CD4-positive, alpha-beta T cell treated with Interleukin-12 subunit alpha and Interleukin-12 subunit beta, for 1 hour (primary cell): ENCODE measurements at places on chromosomes 6 and 20.

DNA sequence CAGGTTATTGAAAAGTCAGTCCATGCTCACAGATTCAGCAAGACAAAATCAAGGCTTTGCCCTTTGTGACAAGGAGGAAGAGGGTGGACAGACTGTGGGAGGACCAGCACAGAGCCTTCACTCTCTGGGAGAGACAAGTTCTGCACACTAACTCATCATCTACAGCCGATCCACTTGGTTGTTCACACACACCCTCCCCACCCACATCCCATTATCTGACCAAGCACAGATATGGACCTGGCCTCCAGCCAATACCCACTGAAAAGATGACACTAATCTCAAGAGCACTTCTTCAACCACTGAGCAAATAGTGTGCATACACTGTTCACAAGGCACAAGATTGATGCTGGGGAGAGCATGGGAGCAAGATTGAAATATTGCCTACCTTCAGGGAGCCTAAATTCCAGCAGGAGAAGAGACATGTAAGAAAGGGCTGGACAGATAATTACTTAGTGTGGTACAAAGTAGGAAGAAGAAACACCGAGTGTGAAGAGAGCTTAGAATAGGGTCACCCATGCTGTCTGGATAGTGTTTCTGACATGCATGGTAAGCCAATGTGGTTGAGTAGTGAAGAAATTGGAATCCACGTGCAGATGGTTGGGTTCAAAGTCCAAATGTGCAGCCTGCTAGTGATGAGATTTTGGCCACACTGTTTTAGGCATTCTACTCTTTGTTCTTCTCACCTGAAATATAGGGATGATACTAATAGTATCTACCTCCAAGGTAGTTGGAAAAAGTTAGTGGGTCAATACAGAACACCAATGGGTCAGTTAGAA, 21.7 kb upstream of the IL17A start:
- DNase-seq: no peak

DNA sequence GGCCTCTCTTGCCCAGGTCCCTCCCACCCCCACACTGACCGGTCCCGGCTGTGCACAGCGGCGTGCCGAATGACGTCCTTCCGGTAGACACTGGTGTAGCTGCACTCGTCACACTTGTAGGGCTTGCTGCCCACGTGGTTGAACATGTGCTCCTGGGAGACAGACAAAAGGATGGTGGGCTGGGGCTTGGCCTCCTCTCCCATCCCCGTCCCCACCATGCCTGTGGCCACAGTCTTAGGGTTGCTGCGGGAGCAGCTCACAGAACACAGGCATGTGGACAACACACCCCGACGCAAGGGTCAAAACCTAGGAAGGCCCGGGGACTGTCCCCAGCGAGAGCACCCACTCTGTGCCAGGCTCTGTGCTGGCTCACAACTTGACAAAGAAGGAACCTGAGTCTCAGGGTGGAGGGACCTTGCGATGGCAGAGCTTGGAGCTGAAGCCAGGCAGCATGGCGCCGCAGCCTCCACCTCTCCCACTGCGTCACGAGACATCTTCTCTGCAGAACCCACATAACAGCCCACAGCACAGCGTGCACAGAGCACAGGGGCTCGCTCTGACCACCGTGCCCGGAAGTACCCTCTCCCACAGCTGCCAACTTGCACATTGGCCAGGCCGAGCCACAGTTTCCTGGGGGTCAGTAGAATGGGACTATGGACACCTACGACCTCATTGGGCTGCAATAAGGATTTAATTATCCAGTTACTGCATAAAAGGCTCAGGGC, 9.8 kb downstream of the ZNF335 start:
- DNase-seq: no peak

GRCh38 chr6:116355796-116356195, 15.0 kb upstream of the DSE start:
- DNase-seq: no peak

DNA sequence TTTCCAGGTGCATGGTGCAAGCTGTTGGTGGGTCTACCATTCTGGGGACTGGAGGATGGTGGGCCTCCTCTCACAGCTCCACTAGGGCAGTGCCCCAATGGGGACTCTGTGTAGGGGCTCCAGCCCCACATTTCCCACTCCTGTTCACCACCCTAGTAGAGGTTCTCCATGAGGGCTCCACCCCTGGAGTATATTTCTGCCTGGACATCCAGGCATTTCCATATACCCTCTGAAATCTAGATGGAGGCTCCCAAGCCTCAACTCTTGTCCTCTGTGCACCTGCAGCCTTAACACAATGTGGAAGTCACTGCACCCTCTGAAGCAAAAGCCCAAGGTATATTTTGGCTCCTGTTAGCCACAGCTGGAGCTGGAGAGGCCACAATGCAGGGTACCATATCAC, 393.5 kb downstream of the RNGTT start:
- DNase-seq: no peak

GRCh38 chr6:146968041-146968760, 236.0 kb upstream of the STXBP5 start:
- DNase-seq: no peak

DNA sequence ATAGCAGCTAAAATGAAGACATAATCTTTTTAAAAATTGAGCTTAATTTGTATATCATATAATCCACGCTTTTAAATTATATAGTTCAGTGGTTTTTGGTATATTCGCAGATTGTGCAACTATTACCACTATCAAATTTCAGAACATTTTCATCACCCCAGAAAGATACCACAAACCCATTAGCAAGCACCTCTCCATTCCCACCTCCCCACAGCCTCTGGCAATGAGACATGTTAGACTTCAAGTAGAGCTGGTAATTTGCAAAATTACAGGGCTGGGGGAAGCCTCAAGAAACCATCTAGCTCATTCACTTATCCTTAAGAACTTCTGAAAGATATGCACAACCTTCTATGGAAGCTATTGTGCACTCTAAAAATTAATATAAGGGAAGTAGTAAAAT, 37.2 kb downstream of the TRMT6 start:
- DNase-seq: no peak
